ENCODE measurements at places on chromosomes 6 and 20. TPM values are rescaled to one million over a fixed set of nuclear protein-coding genes. Genes with fewer than 3 reads are reported as not detected.

- no peak for DNase-seq
Measured at GRCh38 chr6:129501740-129502660, 208.0 kb downstream of the ARHGAP18 start.

DNA sequence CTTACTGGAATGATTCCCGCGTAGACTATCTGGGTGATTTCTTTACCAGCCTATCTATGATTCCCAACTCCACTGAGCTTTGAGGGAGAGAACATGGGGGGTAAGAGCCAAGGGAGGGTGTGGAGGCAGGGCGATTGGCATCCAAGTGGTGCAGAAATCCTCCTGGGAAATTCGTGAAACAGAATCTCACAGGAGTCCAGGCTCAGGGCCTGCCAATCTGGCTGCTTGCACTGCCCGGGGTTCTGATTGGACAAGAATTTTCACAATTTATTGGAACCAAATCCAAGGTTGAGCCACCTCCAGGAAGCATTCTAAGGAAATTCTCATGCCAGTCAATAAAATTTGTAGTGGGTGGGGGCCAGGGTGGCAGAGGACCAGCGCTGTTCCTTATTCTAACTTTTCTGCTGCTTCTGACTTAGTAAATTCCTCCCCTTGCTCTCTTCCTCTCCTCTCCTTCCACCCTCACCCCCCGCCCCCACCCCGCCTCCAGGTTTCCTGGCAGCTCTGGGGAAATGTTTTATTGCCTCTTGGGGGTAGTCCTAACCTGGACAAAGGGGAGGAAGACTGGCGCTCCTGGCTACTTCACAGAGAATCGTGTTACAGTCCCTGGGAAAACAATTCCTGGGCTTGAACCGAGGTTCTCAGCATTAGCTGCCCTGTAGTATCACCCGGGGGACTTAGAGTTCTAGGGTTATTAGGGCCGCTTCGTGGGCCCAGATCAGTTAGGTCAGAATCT lies 3.1 kb downstream of the BMP6 start:
- DNase-seq: no peak

DNA sequence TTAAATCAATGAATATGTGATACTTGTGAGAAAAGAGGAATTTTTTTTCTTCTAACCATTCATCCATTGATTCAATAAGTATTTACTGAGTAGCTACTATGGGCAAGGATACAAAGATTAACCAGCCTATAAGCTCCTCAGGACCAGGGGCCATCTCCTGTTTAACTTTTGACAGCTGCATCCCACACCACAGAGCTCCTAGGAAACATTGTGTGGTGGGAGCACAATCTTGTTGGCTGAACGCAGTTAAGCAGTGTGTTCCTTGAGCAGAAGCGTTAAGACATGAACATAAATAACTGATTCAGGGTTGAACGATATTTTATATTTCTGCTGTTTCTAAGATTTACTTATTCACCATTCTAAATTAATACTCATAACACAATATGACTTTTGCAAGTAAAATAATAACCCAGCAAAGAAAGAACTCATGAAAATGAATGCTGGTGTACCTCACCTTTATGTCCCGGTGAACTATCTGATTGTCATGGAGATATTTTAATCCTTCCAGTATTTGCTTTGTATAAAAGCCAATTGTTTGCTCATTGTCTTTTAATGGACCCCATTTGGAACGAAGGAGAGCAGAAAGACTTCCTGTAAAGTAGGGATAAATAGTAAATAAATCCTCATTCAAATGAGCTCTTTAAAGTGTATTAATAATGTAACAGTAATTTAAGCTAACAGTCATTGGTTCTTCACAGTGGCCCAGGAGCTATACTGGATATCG lies 62.6 kb upstream of the MAP7 start:
- no peak for DNase-seq

- no peak for DNase-seq
Measured at GRCh38 chr20:50708845-50709635, 17.7 kb upstream of the RIPOR3 start.

DNA sequence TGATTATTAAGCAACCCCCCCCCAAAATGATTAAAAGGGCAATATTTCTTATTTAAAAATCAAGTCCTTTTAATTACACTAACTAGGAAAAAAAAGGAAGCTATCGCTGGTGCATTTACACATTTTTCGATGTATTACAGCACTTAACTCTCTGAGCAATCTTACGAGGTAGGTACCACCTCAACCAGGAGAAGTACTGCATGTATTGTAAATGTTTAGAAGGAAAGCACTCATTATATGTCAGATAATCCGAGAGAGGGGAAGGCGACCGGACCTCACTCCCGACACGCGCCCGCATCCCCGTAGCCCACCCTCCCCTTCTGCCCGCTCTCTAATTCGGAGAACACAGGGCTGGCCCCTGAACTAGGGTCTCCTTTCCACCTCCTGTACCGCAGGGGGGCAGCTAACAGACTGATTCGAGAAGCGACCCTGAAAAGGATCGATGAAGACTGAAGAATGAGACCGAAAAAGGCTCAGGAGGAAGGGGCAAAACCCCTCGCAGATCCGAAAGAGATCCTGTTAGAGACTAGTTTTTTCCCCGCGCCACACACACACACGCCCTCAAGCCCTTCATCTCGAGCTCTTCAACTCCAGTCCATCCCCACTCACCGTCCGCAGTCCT lies 337 bp downstream of the ESF1 start:
- no peak for DNase-seq

CAGE1 gene
- not detected for total RNA-seq

KCNS1 gene
- total RNA-seq: not detected

SSTR4 gene
- not detected for total RNA-seq

DNA sequence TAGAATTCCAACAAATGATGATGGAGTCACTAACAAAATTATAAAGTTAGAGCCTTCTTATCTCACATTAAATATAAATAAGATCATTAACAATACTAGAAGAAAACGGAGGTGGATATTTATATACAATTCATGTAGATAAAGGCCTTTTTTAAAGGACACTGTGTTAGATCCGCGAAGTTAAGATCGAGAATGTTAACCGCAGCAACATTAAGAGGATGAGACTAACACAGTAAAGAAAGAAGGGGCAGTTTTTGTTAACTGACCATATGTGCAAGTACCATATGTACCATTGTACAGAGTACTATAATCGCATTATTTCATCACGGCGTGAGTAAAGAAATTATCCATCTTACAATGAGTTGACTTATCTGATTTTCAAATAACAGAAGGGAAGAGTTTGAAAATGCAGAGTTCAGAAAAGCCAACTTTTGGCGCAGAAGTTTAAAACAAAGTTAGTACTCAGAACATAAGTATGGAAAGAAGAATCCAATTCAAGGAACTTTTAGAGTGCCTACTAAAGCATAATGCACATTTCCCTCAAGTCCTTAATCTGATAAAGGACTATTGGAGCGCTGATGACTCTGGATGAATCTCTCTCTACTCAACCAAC lies 1.4 kb downstream of the FBXL4 start:
- no peak for DNase-seq

GRCh38 chr6:903761-904160 lies 210.8 kb upstream of the EXOC2 start:
- no peak for DNase-seq

GRCh38 chr20:38350879-38351775 lies 4.8 kb downstream of the LBP start:
- no peak for DNase-seq

- peak; percentile 73 for DNase-seq
Measured at GRCh38 chr6:150185732-150186117, 42.9 kb downstream of the PPP1R14C start.

DNA sequence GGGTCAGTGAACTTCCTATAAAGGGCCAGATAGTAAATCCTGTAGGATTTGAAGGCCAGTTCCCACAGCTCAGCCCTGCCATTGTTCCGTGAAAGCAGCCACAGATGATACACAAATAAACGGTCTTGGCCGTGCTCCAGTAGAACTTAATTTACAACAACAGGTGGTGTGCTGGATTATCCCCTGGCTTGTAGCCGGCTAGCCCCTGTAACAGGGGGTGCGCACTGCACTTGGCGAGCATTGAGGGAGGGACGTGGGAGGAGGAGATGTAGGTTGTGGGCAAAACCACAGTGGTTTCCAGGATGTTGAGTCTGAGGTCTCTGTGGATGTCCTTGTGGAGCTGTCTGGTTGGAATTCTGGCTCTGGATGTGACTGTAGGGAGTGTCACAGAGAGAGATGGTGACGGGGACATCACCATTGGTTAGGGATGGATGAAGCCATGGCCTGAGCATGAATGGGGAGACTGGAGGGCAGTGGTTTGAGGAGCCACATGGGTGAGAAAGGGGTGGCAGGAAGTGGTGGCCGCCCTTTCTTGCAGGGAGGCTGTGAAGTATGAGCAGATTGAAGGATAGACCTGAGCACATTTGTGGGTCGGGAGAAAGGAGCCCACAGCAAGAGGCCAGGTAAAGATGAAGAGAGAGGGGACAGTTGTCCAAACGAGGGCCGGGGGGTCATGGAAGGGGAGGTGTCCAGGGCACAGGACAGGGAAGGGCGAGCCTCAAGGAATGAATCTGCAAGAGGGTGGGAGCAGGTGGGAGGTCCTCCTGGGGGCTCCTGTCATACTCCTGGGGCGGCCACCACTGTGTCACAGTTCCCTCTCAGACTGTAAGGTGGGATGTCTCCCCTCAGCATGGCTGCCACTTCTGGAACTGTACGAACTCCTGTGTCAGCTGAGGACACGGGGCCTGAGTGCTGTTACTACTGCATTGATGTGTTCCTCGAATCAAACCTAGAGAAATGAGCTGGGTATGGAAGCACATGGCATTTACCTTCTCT lies 53.6 kb downstream of the CDH26 start:
- DNase-seq: no peak

NOTCH4 gene
- total RNA-seq: 6.2 TPM

ZC2HC1B gene
- not detected for total RNA-seq

Measured in transverse colon (tissue), 4 donors.